ENCODE measurements at places on chromosomes 6 and 20. TPM values are rescaled to one million over a fixed set of nuclear protein-coding genes. Genes with fewer than 3 reads are reported as not detected.

DNA sequence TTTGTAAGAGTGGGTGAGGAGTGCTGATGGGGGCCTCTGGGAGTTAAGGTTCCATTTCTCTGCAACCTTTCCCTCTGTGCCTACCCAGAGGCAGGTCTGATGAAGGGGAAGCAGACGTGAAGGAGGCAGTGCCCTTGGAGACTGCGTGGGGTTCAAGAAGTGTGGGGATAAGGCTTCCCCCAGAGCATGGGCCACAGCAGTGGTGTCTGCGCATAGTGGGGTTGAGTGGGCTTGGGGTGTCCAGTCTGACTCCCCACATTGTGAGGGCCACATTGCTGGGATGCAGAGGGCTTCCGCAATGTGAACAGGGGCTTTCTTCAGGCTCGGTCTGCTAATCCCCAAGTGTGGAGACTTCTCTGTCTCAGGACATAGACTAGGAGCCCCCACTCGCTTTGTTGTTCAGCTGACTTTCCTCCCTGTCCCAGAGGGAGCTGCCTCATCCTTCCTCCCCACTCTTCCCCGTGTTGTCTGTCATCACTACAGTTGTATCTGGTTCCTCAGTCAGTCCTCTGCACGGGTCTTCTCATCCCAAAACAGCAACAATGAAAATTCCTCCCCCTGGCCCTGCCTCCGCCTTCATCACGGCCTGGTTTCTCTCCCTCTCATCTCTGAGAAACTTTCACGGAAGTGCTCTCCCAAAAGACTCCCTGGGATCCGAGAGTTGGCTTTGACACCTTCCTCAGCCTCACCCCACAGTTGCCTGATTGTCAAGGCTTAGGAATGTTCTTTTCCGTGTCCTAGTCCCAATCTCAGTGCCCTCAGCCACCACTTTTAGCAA lies 2.8 kb downstream of the EBF4 start:
- H3K27ac ChIP-seq: no peak overlapping the region
- no peaks in the 10 kb centered on the region for H3K27me3 ChIP-seq
- DNase-seq: no peak
- H3K4me1 ChIP-seq: peaks cover 7% of the 10 kb centered on the region
- no peak overlapping the region for H3K4me3 ChIP-seq
- no peaks in the 10 kb centered on the region for H3K36me3 ChIP-seq

DNA sequence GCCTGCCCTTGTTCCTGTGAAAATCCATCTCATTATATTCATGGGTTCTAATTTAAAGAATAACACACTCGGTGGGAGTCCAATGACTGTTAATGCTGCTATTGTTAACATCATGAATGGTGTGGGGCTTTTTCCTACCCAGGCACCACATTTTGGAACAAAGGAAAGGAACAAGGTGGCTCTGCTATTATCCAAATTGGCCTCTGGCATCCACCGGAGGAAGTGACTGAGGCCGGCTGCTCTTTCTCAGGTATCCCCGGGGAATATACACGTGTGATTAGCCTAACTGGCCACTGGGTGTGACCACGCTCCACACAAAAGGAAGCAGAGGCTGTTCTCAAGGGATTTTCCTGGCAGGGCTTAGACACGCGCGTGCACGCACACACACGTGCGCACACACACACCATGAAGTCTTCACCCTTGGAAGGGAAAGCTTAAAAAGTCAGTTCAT lies 601.2 kb upstream of the ARID1B start:
- no peak for DNase-seq
- H3K4me3 ChIP-seq: no peak overlapping the region
- no peaks in the 10 kb centered on the region for H3K36me3 ChIP-seq
- H3K27me3 ChIP-seq: no peaks in the 10 kb centered on the region
- H3K27ac ChIP-seq: no peak overlapping the region

DNA sequence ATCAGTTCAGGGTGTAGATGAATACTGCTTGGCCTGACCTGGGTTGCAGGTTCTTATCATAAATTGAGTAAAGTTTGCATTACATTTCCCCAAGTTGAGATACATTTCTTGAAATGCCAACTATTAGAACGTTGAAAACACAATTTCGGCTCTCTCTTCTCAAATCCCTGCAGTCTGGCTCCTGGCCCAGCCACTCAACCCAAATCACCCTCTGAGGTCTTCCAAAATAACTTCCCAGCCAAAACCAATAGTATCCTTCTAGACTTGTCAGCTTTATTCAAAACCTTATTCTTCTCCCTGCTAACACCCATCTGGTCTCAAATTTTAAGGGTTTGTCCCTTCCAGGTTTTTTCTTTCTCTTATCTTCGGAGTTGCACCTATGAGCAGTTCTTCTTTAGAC lies 263.6 kb downstream of the EYA4 start:
- no peak for DNase-seq
- H3K4me1 ChIP-seq: no peaks in the 10 kb centered on the region
- H3K27me3 ChIP-seq: no peaks in the 10 kb centered on the region
- H3K36me3 ChIP-seq: no peaks in the 10 kb centered on the region

DNA sequence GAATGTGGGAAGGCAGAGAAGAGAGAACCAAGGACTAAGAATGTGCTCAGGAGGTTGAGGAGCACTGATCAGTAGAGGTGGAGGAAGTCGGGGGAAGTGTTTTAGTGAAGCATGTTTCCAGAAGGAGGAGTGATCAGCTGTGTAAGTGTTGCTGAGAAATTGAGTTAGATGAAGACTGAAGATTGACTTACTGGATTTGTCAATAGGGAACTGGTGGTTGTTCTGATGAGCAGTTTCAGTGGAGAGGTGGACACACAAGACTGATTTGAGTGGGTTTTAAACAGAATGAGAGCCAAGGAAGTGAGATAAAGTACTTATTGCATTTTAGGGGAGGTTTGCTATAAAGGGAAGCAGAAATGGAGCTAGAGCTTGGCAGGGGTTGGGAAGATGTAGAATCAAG lies 182.6 kb downstream of the CDKAL1 start:
- H3K4me3 ChIP-seq: no peak overlapping the region
- no peak overlapping the region for H3K27ac ChIP-seq
- DNase-seq: no peak
- H3K4me1 ChIP-seq: no peaks in the 10 kb centered on the region
- no peaks in the 10 kb centered on the region for H3K36me3 ChIP-seq

FHL5 gene
- 2.3 TPM for total RNA-seq

Measured in Peyer's patch (tissue), 4 donors.